Cardiac ventricle fibroblast (primary cell): ENCODE measurements at places on chromosomes 7 and 10. TPM values are rescaled to one million over a fixed set of nuclear protein-coding genes. Genes with fewer than 3 reads are reported as not detected.

The IL2RA gene
- total RNA-seq, result not detected in 2 replicates

The AZGP1 gene
- total RNA-seq, result 1.3 and 2.1 TPM in 2 replicates

The PDZD8 gene
- total RNA-seq, result 14.8 and 24.4 TPM in 2 replicates

The KAZALD1 gene
- 23.5 and 25.0 TPM in 2 replicates for total RNA-seq

The RNLS gene
- total RNA-seq, result 14.4 and 19.7 TPM in 2 replicates

The PAPOLB gene
- total RNA-seq, result 0.24 TPM in 1 of 2 replicates, not detected in the other

The SCIN gene
- not detected in 2 replicates for total RNA-seq

The AFAP1L2 gene
- 3.1 and 3.5 TPM in 2 replicates for total RNA-seq

The BCCIP gene
- total RNA-seq, result 33.4 and 37.5 TPM in 2 replicates

The C10orf90 gene
- total RNA-seq, result 0.15 and 2.1 TPM in 2 replicates

The DDC gene
- 1.6 TPM in 1 of 2 replicates, not detected in the other for total RNA-seq

The RARRES2 gene
- 24.6 and 30.5 TPM in 2 replicates for total RNA-seq

The MET gene
- total RNA-seq, result 1.1 and 1.3 TPM in 2 replicates
